Tibial nerve (tissue), 4 donors: ENCODE measurements at places on chromosomes 6 and 20.

DNA sequence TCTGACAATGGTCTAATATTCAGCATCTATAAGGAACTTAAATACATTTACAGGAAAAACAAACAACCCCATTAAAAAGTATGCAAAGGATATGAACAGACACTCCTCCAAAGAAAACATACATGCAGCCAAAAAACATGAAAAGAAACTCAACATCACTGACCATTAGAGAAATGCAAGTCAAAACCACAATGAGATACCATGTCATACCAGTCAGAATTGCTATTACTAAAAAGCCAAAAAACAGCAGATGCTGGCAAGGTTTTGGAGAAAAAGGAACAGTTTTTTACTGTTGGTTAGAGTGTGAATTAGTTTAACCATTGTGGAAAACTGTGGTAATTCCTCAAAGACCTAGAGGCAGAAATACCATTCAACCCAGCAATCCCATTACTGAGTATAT is 339.0 kb upstream of the ADGRB3 start:
- no peak for DNase-seq

DNA sequence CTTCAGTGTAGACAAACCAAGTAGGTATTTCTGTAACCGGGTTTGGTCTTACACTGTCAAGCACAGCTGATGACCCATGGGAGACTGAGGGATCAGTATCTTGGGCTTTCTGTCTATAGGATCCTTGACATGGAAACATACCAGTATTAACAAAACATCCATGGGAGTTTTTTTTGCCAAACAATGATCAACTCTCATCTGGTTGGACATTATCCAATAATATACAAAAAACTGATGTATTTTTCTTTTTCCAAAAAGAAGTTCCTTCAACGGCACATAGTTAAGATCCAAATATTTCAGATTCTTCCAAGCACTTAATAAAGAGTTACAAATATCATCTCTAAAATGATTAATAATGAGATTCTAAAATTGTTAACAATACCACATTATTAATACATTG is 459.9 kb downstream of the PRKN start:
- DNase-seq, result no peak

DNA sequence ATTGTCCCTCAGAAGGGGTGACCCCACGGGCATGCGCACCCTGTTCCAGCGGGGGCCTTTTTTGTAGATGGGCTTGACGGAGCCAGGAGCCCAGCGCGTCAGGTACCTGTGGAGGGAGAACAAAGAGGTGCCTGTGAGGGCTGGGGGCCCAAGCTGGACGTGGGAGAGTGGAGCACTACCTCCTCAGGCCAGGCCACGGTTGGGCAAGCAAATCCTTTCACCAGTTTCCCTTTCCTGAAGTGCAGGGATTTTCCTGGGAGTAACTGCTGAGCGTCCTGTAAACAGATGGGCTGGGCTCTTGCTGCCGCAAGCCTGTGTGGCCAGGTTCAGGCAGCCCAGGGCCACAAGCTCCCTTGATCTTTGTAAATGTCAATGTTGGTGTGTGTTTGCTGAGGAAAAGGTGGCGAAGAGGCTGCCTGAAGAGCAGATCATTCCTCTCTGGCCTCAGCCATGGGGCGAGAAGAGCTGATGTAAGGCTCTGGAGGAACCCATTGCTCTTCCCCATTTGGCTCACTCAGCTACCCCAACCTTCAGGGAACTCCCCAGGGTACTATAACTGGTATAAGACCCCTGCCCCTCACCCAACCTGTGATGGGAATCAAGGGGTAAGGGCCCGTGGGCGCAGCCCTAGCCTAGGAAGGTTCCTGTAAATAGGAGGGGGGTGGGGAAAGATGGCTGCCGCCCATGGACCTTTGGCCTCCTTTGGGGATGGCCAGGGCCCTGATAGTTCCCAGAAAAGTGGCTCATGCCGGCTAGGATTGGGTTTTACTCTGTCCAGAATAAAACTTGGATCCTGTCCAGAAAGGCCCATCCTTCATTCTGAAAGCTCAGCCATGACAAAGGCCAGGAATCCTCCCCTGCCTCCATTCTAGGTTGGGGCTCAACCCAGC is 15.5 kb downstream of the MRPS18A start:
- no peak for DNase-seq

DNA sequence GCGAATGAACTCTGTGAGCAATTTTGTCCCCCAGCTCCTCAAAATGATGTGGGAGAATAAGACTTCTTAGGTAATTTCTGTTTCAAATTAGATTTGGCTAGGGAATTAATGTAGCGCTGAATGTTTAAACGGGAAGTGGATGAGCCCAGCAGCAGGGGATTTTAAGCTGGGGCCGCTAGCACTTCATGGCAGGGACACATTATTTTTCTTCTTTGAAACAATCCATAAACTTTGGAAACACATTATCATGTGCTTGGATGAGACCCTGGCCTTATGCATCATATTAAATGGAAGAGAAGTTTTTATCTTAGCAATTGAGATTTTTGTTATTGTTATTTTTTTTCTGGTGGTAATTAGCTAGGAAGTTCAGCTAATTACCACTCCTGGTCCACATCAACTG is 74.2 kb upstream of the FUCA2 start:
- DNase-seq, result no peak

- DNase-seq, result no peak
Observed at GRCh38 chr20:47597090-47597489, 95.4 kb downstream of the NCOA3 start.

GRCh38 chr20:56202493-56203077 is 45.9 kb upstream of the MC3R start:
- no peak for DNase-seq

- no peak for DNase-seq
Observed at GRCh38 chr6:47061309-47062300, 19.5 kb upstream of the ADGRF1 start.

GRCh38 chr6:121847806-121848522 is 412.5 kb downstream of the GJA1 start:
- no peak for DNase-seq

DNA sequence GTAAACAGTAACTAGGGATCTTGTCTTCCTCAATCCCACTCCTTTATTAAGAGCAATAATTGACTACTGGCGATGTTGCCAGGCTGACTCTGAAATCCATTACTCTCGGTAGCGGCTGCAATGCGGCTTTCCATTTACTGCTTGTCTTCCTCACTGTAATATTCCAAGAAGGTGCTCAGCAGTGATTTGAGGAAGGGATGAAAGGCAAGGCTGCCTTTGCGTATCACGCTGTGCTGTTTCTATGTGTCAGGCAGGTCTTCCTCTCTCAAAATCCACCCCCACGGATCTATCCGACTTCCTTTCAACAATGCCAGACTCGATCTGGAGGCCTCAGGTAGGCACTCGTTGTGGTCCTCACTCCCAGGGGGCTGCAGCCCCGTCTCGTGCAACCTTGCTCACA is 261.4 kb upstream of the CDH4 start:
- no peak for DNase-seq

DNA sequence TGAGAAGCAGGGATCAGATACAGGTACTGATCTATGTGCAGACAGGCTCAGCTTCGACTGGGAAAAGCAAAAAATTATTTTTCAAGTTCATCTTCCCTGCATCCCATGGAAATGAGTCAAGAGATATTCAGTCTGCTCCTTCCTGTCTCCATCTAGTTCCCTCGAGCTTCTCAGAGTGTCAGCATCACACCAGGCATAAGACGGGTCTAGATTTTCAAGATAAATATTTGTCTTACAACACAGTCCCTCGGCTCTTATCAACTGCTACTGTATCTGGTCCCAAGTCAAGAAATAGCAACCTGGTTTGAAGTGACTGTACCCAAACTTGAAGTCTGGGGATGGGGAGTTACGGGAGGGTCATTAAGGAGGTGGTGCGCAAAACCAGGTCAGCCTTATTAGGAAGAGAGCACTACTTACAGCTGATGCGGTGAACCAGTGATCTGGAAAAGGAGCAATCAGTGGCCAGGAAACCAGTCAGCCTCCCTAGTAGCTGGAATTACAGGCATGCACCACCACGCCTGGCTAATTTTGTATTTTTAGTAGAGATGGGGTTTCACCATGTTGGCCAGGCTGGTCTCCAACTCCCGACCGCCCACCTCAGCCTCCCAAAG is 29.7 kb downstream of the ZMYND8 start:
- DNase-seq, result no peak

GRCh38 chr6:142845143-142845571 is 99.8 kb downstream of the HIVEP2 start:
- no peak for DNase-seq
